Endodermal cell (in vitro differentiated cells): ENCODE measurements at places on chromosomes 1 and 21. TPM values are rescaled to one million over a fixed set of nuclear protein-coding genes. Genes with fewer than 3 reads are reported as not detected.

DNA sequence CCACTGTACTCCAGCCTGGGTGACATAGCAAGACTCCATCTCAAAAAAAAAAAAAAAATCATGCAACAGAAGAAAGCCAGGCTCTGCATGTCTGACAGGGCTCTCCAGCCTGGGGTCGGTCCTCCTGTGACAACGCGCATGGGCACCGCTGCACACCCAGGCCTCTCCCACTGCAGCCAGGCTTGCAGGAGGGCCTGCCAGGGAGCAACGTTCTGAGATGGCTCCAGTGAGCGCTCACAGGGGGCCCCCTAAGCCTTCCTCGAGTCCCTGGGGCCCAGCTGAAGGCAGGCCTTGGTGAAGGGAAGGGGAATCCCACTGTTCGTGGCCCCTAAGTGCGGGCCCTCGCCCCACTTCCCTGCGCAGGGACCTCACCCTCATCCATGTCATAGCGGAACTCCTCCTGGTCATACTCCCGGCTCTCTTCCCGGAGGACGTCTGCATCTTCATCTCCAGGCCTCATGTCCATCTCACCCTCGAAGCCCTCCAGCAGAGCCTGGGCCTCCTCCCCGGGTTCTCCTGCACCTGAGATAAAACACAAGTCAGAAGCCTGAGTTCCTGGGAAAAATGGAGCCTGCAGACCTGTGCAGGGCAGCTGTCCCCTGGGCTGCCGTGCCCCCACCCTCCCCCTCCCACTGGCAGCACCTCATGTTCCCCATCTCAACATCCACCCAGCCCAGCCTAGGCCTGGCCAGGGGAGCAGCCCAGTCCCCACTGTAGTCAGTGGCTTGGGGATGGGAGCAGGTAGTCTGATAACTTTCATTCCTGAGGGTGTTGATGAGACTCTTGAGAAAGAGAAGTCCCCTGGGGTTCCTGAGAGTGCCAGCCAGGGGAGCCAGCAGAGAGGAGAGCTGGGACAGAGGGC, 20.3 kb downstream of the RSPH1 start:
- peak; percentile 39 for DNase-seq
- no peaks in the 10 kb centered on the region for H3K27me3 ChIP-seq
- no peak overlapping the region for H3K27ac ChIP-seq
- H3K36me3 ChIP-seq: no peaks in the 10 kb centered on the region

POU3F1 gene
- total RNA-seq: 0.46 and 0.93 TPM in 2 replicates

SYT11 gene
- total RNA-seq: 4.9 to 7.4 TPM (median 5.0 TPM) in 3 replicates

DDR2 gene
- 0.38 to 0.55 TPM (median 0.48 TPM) in 3 replicates for total RNA-seq

DNA sequence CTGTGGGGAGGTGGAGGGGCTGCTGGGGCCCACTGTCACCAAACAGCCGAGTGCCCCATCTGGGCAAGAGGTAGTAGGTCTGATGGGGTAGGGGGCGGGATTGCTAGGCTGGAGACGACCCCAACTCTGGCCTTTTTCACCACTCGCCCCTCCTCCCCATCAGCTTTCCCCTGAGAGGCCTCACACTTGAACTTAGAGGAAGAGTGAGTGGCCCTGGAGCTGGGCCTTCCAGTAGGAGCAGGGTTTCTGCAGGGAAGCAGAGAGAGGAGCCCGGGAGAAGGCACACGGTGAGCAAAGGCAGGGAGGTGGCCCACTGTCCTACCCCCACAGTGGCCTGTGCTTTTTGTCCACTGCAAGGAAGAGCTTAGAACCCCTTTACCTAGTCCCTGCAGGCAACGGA, 111.9 kb upstream of the WNT4 start:
- no peak overlapping the region for H3K27ac ChIP-seq
- DNase-seq: no peak
- no peaks in the 10 kb centered on the region for H3K36me3 ChIP-seq
- H3K4me3 ChIP-seq: no peak overlapping the region
- no peaks in the 10 kb centered on the region for H3K27me3 ChIP-seq
- H3K4me1 ChIP-seq: no peaks in the 10 kb centered on the region

DNA sequence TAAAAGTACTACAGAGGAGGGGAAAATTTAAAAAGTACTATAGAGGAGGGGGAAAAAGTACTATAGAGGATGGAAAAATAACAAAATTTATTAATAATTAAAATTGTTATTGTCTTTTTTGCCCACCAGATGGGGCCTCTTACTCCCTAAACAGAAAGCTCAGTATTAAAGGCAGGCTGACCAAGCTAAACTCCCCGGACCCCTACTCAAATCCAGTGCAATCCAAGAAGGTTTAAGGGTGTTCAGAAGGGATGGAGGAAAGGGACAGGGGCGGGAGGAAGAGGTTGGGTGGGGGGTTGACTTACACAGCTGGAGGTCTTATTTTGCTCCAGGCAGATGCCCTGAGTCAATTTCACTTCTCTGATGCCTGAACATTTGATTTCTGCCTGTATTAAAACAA, 13.7 kb downstream of the CD34 start:
- peaks cover 18% of the 10 kb centered on the region for H3K27me3 ChIP-seq
- H3K4me3 ChIP-seq: no peak overlapping the region
- H3K36me3 ChIP-seq: no peaks in the 10 kb centered on the region
- no peaks in the 10 kb centered on the region for H3K4me1 ChIP-seq

GRCh38 chr1:199794105-199794863, 233.2 kb upstream of the NR5A2 start:
- no peaks in the 10 kb centered on the region for H3K27me3 ChIP-seq
- no peak overlapping the region for H3K27ac ChIP-seq
- no peak overlapping the region for H3K4me3 ChIP-seq
- no peak for DNase-seq
- no peaks in the 10 kb centered on the region for H3K4me1 ChIP-seq

RAD54L gene
- total RNA-seq: 20.1 to 61.1 TPM (median 58.3 TPM) in 3 replicates

PIK3R3 gene
- 17.1 and 18.4 TPM in 2 replicates for total RNA-seq

DNA sequence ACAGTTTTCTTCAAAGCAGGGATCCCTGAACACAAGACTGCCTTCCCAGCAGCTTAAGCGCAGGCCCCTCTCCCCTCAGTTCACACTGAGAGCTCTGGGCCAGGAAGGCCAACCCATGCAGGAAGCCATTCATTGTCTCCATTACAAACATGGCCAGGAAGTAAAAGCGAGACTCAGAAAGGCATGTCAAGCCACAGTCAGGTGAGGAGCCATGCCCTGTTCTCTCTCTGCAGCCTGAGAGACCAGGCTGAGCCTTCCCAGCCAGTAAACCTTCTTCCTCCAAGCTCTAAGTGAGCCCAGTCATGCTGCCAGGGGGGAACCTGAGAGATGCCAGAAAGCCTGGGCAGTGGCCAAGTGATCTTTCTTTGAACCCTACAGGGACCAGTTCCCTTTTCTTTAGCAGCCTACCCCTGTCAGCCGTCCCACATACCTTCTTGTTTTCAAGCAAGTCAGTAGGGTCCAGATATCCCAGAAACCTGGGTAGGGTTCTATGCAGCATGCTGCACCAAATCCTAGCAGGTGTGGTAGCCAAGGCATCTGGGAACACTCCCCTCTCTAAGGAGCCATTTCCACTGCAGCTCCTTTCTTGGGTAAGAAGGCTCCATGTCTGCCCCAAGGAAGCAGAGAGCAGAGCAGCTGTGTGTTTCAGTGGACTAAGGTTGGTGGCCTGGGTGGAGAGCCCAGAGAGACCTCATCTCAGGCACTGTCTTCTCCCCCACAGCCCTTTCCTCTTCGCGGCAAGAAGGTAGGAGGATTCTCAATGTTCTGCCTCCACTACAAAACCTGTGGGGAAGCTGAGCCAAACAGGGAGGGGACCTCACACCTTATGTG, 977 bp downstream of the TRAF3IP3 start:
- H3K4me3 ChIP-seq: no peak overlapping the region
- no peaks in the 10 kb centered on the region for H3K4me1 ChIP-seq
- H3K27me3 ChIP-seq: peaks cover 34% of the 10 kb centered on the region
- no peak for DNase-seq

GRCh38 chr21:32459972-32460371, 47.5 kb downstream of the EVA1C start:
- H3K27me3 ChIP-seq: no peaks in the 10 kb centered on the region
- no peak for DNase-seq
- H3K4me1 ChIP-seq: no peaks in the 10 kb centered on the region

DNA sequence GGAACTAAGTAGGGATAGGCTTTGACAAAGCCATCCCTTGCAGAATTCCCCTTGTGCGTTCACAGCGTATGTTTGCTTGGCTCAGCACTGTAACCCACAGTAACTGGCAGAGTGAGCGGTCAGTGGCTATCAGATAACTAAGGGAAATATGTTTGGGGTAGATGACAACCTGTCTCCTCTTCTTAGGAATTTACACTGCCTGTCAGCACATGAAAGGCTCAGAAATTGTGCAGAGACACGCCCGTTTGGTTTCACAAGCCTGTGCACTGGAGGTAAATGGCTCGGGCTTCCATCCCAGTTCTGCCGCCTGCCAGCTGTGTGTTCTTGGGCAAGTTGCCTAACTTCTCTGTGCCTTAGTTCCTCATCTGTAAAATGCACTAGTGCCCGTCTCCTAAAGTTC, 101.2 kb downstream of the PRDM2 start:
- no peaks in the 10 kb centered on the region for H3K4me1 ChIP-seq
- H3K36me3 ChIP-seq: no peaks in the 10 kb centered on the region
- no peak overlapping the region for H3K4me3 ChIP-seq

HRNR gene
- total RNA-seq: not detected in 2 replicates

DNA sequence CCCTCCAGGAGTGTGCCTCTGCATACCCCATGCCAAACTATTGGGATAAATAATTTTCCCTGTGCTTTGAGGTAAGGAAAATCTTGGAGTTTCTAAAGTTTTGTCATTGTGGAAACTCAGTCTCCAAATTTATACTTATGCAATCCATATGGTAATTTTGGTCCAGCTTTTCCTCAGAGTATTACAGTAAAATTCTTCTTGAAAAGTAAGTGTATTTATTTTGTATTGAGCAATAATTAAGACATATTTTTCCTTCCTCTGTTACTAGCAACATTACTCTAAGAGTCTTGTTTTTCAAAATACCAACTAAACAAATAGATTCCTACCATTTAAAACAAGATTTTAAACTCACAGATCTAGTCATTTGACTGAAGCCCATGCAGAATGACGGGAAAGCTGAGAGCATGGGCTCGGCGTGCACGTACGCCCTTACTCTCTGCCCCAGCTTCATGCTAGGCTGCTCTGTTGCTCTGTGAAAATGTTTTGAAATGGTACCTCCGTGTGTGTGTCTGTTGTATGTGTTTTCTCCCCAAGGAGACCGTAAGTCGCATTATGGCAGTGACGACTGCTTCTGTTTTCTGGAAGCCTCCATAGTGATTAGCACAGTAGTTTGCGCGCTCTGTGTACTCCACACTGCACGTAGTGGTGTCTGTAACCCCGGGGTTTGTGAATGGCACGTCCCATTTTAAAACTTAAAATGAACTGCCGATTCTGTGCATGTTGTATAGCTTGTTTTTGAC, 165.3 kb downstream of the SDCCAG8 start:
- H3K4me3 ChIP-seq: no peak overlapping the region
- DNase-seq: no peak
- H3K27me3 ChIP-seq: no peaks in the 10 kb centered on the region
- no peaks in the 10 kb centered on the region for H3K36me3 ChIP-seq

ARHGEF16 gene
- total RNA-seq: 55.0 and 64.7 TPM in 2 replicates

- H3K27ac ChIP-seq: no peak overlapping the region
- no peaks in the 10 kb centered on the region for H3K36me3 ChIP-seq
- H3K27me3 ChIP-seq: no peaks in the 10 kb centered on the region
Measured at GRCh38 chr1:161930064-161930463, 93.6 kb downstream of the OLFML2B start.

GRCh38 chr1:6485168-6486101, 6.0 kb downstream of the PLEKHG5 start:
- H3K4me1 ChIP-seq: no peaks in the 10 kb centered on the region
- peak overlapping the region; percentile 79 for H3K4me3 ChIP-seq
- H3K27ac ChIP-seq: no peak overlapping the region

- no peak overlapping the region for H3K4me3 ChIP-seq
- no peaks in the 10 kb centered on the region for H3K36me3 ChIP-seq
- no peak for DNase-seq
- H3K4me1 ChIP-seq: no peaks in the 10 kb centered on the region
- no peaks in the 10 kb centered on the region for H3K27me3 ChIP-seq
Measured at GRCh38 chr1:40607921-40608320, 57.6 kb downstream of the RIMS3 start.

KRTAP13-2 gene
- not detected in 3 replicates for total RNA-seq

VASH2 gene
- 30.2 and 30.6 TPM in 2 replicates for total RNA-seq

DNA sequence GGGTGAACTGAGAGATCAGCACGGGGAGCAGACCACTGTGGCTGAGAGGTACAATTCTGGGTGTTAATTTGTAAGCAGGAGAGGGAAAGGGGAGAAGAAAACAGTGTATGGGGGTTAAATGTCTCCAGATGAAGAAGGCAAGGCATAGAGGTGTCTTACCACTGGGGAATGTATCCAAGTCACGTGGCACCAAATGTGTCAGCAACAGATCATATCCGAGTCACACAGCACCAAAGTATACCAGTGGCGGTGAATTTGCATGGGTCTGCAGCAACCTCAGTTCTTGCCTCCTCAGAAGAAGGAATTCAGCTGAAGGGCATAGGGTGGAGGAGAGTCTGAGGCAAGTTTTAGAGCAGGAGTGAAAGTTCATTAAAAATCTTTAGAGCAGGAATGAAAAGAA, 21.2 kb upstream of the SYCP1 start:
- no peaks in the 10 kb centered on the region for H3K4me1 ChIP-seq
- no peak overlapping the region for H3K27ac ChIP-seq
- peaks cover 6% of the 10 kb centered on the region for H3K27me3 ChIP-seq
- DNase-seq: no peak
- H3K4me3 ChIP-seq: no peak overlapping the region

CLDN19 gene
- 28.3 to 34.3 TPM (median 31.6 TPM) in 3 replicates for total RNA-seq

DNA sequence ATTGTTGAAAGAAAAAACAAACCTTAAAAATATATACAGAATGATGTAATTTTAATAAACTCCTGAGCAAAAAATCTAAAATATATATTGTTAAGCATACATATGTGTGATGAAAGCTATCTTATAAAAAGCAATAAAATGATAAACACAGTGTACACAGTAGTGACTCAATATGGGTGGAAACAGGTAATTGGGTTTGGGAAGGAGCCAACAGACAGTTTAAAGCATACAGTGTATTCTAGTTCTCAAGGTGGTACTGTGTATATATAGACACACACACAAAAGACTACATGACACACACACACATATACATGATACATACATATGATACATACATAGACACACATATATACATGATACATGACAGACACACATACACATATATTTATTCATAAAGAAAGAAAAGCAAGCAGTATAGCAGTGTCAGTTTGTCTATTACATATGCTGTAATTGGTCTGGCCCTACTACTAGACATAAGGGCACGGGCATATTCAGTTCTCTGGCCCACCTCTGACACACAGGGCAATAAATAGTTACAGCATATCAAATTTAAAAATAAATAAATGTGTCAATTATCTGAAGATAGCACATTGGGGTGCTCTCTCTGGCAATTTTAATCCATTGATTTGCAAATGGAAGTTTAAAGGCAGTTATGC, 330.2 kb downstream of the S1PR1 start:
- no peaks in the 10 kb centered on the region for H3K36me3 ChIP-seq
- no peak overlapping the region for H3K27ac ChIP-seq
- H3K4me1 ChIP-seq: no peaks in the 10 kb centered on the region
- no peak overlapping the region for H3K4me3 ChIP-seq
